ENCODE measurements at places on chromosomes 12 and 14. TPM values are rescaled to one million over a fixed set of nuclear protein-coding genes. Genes with fewer than 3 reads are reported as not detected.

RFX4 gene
- not detected for total RNA-seq

LPAR5 gene
- 0.04 TPM for total RNA-seq

DNAH10 gene
- under 0.01 TPM for total RNA-seq

KIF26A gene
- 13.4 TPM for total RNA-seq

KLHL33 gene
- 0.04 TPM for total RNA-seq

Measured in pulmonary artery endothelial cell (primary cell).